ENCODE measurements at places on chromosomes 1 and 21.

DNA sequence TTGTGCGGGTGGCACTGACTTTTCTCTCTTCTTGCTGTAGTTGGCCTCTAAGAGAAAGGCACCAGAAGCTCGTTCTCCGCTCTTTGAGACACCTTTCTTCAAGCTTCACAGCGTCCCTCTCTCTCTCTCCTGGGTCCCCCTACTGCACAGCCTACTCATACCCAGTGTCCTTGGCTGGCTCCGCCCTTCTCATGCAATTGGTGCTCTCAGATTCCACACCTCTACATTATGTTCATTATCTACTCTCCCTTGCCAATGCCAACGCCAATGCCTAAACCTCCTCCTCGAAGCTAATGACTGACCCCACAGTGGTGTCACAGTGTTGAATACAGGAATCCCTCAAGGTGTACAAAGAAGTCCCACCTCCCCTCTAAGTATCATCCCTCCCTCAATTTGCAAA, 4.8 kb upstream of the DNAJC28 start:
- DNase-seq: no peak

GRCh38 chr1:27536767-27537166, 46.8 kb upstream of the WASF2 start:
- DNase-seq: peak; percentile 51

DNA sequence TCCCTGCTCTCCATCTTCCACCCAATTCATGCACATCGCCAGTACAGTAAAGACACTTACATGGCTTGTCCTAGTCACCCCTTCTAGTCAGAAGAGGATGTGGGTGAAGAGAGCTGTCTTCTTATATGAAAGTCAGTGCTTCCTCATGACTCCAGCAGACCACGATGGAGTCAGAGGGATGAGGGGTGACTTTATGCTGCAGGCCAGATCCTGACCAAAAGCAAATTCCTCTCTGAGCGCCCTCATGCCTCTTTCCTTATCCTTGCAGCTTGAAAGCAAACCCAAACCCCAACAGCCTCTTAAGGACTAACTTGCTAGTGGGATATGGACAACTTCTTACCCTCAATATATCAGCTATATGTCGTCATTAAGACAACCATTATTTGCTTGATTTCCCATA, 348.2 kb upstream of the DUSP10 start:
- no peak for DNase-seq

DNA sequence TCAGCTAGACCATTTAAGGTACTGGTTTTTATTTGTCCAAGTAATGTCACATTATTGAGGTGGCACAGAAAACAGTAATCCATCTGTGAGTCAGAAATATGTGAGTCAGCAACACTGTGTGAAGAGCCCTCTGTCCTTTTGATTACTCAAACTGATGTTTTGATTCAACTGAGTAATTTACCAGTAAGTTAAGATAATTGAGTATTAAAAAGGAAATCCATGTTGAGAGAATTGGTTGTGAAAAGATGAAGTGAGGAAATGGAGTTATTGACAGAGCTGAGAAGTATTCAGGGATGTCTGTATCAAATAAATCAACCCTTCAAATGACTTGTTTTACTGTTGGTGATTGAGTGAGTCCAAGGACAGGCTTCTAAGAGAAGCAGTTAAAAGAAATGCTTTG, 302.7 kb upstream of the SGIP1 start:
- no peak for DNase-seq

- DNase-seq: no peak
Measured at GRCh38 chr1:200561856-200562214, 58.7 kb downstream of the KIF14 start.

- peak; percentile 78 for DNase-seq
Measured at GRCh38 chr1:205260948-205261732, 33.4 kb downstream of the TMCC2 start.

- no peak for DNase-seq
Measured at GRCh38 chr1:83026745-83027144, 972.2 kb downstream of the TTLL7 start.

DNA sequence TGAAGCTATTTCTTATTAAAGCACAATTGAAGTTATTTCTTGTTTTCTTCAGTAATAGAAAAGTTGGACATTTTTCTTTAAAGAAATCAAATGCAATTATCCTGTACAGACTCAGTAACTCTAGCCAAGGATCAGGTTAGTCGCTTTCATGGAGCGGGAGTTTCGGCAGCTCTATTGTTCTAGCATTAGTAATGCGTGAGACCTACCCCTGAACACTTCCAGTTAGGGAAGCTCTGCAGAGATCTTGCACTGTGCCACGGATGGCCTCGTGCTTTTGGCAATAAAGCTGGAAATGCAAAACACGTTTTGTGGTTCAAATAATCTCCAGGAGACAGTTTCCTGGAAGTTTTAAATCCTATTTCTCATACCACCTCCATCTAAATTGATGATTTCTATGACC, 488.4 kb downstream of the SETD4 start:
- no peak for DNase-seq

DNA sequence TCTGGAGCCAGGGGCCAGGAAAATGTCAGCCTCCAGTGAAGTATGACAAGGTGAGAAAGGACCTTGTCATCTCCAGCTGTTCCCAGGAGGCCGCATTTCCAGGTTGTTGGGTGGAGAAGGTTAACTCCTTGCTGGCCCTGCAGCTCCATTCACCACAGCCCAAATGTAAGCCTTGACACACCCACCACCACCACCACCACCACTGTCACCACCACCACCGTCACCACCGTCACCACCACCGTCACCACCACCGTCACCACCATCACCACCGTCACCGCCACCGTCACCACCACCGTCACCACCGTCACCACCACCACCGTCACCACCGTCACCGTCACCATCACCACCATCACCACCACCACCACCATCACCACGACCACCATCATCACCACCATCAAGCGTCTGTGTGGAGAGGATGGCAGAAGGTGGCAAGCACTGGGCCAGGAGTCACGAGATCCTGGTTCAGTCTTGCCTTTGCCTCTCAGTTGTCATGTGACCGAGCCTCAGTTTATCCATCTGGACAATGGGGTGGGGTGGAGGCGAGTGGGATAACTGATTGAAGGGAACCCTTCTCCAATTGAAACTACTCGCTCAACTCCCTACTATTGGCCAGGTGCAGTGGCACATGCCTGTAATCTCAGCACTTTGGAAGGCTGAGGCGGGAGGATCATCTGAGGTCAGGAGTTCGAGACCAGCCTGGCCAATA, 21.2 kb upstream of the FAM131C start:
- no peak for DNase-seq

GRCh38 chr1:188129856-188130838, 1301.4 kb downstream of the PLA2G4A start:
- DNase-seq: peak; percentile 1

DNA sequence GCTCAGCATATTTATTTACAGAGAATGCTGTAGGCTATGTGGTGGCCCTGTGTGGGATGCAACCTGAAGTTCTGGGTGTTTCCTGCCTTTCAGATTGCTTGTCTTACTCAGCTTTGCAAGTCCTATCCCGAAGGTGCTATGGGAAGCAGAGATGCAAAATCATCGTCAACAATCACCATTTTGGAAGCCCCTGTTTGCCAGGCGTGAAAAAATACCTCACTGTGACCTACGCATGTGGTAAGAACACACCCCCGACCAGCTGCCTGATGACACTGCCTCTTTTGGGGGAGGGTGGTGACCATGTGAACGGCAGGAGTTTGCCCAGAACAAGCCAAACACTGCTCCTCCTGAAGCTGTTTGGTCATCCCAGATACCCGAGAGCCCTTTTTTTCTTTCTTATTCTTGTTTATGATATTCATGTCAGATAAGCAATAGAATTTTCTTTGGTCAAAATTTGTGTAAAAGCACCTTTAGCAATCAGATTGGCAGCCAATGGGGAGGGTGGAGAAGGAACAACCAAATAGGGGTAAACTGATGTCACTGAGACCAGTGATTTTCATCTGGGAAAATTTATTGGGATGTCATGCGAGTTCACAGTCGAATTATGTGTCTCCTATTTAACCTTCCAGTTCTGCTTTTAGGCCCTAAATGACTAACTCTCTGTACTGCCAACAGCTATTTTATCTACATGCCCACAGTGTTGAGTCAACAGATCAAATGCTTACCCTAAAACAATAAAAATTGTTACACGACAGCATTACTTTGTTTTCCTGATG, 82.6 kb downstream of the EVA1C start:
- DNase-seq: peak; percentile 82

DNA sequence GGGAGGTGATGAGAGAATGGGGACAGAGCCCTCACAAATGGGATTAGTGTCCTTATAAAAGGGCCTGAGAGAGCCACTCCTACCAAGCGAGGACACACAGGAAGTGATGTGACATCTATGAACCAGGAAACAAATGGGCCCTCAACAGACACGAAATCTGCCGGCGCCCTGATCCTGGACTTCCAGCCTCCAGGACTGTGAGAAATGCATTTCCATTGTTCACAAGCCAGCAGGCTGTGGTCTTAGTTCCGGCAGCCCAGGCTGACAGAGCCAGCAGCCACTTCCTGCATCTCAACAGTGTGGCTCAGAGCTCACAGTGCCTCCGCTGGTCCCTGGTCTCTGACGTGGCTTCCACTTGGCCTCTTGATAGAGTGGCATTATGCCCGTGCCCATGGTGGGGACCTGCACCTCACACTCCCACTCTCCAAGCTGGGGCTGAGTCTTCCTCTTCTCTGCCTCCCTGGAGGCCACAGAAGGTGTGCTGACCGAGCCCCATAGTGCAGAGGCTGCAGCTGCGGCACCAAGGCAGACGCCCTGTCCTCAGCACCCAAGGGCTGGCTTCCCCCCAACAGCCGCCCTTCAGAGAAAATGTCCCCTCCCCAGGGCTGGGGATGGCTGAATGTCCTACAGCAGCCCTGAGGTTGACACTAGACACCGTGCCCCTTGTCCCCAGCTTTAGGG, 44.9 kb downstream of the ACOT7 start:
- DNase-seq: peak; percentile 80

GRCh38 chr1:3237570-3237969, 168.6 kb downstream of the PRDM16 start:
- no peak for DNase-seq

- DNase-seq: peak; percentile 25
Measured at GRCh38 chr1:171852272-171852671, 11.0 kb downstream of the DNM3 start.

DNA sequence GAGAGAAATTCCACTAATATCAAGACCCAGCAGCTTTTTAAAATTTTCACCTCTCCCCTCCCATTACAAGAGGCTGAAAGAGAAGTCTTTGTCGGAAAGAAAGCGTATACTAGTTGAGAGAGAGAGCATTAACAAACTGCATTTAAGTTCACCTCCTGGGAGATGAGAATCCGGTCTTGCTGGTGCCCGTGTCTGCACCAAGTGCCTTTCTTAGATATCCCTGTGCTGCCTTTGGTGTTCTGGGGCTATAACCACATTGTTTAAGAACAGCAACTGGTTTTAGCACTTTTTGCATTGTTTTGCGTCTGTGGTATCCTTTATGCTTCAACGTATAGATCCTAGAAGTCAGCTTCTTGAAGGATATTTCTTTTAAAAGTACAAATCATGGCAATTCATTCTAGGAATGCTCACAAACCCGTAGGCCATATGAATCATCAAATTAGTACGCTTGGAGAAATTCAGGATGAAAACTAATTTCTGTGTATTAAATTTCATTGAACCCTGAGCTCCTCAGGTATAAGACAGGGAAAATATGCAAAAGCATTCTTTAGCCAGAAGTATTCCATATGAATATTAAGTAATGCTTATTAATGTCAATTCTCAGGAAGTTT, 3.4 kb upstream of the RPE65 start:
- no peak for DNase-seq

DNA sequence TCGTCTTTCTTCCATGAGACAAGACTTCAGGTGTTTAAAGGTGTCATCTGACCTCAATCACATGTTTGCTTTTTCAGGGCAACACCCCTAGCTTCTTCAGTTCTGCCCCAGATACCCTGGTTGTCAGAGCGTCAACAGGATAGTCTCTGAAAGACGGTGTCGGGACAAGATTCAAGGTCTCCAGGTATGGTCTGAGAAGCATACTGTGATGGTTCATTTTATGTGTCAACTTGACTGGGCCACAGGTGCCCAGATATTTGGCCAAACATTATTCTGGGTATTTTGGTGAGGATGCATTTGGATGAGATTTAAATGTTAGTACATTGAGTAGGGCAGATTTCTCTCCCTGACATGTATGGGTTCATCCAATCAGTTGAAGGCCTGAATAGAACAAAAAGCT, 148.3 kb downstream of the TGFBR3 start:
- DNase-seq: no peak

GRCh38 chr21:41821081-41821755, 54.4 kb upstream of the RIPK4 start:
- DNase-seq: no peak

DNA sequence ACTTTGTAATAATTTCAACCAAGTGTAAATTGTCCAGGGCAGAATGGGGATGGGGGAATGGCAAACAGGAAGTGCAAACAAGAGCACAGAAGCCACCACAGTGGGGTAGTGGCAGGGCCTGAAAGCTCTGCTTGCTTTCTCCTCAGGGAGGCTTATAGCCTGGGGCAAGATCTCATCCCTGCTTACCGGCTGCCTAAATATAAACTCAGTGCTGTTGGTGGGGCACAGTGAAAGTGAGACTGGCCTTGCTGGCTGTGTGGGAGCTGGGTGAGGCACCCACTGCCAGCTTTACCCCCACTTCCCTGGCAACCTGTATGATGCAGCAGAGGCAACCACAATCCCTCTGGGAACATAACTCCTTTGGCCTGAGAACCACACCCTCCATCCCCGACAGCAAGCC, 15.2 kb downstream of the STYXL2 start:
- no peak for DNase-seq

DNA sequence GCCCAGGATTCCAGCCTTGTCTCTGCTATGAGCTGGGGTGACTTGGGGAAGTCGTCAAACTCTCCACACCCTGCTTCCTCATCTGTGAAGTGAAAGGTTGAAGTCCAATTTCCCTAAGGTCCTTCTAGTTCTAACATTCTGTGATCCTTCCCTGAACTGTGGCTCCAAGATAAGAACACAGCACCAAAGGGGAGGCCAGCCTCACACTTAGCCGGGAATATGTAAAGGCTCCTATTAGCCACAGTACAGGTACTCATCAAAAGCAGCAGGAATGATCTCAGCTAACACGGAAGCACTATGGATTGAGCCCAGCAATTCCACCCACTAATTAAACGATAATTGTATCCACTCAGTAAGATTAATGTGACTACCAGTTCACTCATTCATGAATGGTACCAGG, 4.0 kb downstream of the SLC30A10 start:
- no peak for DNase-seq

DNA sequence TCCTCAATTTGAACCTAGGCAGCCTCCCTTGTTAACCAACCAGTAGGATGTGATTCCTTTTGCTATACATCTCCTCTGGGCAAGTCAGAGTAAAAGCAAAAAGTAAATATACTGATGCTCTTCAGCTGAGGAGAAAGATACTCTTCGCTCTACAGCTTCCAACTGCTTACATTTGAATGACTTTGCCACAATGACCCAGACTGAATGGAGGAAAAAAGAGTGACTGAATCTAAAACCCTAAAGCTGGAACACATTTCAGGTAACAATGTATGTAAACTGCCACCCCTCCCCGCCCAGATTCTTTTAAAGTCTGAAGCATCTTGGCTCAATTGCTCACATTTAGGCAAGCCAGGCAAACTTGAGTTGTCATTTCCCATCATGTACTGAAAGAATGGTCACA, 46.1 kb downstream of the SLC16A1 start:
- DNase-seq: no peak

- no peak for DNase-seq
Measured at GRCh38 chr1:201374364-201374763, 3.1 kb downstream of the TNNT2 start.

GRCh38 chr1:108646648-108647269, 14.1 kb downstream of the HENMT1 start:
- DNase-seq: peak; percentile 92

GRCh38 chr1:29991025-29991424, 732.4 kb downstream of the MATN1 start:
- no peak for DNase-seq

- no peak for DNase-seq
Measured at GRCh38 chr1:93611668-93612067, 70.0 kb downstream of the BCAR3 start.

Data from cardiac fibroblast (primary cell).